ENCODE measurements at places on chromosomes 5 and 9.

DNA sequence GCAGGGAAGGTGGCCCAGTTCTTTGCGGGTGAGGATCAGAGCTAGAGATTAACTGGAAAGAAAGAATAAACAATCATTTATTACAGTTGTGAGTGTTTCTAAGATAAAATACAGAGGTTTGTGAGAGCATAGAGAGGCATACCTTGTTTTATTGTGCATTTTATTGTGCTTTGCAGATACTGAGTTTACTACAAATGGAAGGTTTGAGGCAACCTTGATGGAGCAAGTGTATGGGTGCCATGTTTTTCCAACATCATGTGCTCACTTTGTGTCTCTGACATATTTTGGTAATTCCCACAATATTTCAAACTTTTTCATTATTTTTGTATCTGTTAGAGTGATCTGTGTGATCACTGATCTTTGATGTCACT, 715 bp upstream of the C5orf34 start:
- no peak for DNase-seq

DNA sequence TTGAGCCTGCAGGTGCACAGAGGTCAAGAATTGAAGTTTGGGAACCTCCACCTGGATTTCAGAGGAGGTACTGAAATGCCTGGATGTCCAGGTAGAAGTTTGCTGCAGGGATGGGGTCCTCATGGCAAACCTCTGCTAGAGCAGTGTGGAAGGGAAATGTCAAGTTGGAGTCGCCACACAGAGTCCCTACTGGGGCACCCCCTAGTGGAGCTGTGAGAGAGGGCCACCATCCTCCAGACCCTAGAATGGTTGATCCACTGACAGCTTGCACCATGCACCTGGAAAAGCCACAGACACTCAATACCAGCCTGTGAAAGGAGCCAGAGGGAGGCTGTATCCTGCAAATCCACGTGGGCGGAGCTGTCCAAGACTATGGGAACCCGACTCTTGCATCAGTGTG, 78.0 kb downstream of the GABRA1 start:
- DNase-seq = no peak

- no peak for DNase-seq
Measured at GRCh38 chr5:181043285-181044092, 3.4 kb downstream of the BTNL9 start.

GRCh38 chr9:108207561-108208165, 648.1 kb downstream of the ACTL7B start:
- no peak for DNase-seq

- no peak for DNase-seq
Measured at GRCh38 chr5:61620699-61621182, 288.7 kb downstream of the ZSWIM6 start.

- DNase-seq = no peak
Measured at GRCh38 chr5:134103998-134104654, 10.4 kb upstream of the TCF7 start.

DNA sequence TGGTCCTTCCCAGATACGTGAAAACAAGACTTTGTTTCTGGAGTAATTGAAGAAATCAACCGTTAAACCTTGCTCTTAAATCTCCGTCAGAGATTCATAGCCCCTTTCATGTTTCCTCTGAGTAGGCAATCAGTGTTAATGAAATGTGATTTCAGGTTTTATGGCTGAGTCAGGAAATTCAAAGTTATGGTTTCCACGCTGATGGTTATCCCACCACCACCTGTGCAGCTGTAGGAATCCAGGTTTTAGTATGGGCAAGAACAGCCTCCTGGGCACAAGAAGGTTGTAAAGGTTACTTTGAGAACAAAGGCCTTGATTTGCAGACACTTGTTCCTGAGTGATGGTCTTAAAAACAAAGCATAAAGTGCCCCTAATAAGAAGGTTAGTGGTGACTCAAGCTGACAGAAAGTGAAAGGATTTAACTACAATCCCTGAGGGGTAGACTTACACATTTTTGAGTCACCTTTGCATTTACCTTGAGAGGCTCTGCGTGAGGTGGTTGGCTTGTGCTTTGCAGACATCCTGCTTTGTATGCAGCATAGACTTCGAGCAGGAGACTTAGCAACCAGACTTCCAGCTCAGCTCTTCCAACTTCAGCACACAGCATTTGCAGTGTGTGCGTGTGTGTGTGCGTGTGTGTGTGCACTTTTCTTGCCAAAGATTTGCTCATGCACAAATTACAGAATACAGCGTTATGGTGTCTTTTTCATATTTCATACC, 159.6 kb downstream of the TLE4 start:
- DNase-seq = no peak

- DNase-seq = peak; percentile 77
Measured at GRCh38 chr9:27473111-27473529, 51.0 kb upstream of the IFNK start.

GRCh38 chr5:72600391-72600981, 93.3 kb upstream of the ZNF366 start:
- DNase-seq = no peak

DNA sequence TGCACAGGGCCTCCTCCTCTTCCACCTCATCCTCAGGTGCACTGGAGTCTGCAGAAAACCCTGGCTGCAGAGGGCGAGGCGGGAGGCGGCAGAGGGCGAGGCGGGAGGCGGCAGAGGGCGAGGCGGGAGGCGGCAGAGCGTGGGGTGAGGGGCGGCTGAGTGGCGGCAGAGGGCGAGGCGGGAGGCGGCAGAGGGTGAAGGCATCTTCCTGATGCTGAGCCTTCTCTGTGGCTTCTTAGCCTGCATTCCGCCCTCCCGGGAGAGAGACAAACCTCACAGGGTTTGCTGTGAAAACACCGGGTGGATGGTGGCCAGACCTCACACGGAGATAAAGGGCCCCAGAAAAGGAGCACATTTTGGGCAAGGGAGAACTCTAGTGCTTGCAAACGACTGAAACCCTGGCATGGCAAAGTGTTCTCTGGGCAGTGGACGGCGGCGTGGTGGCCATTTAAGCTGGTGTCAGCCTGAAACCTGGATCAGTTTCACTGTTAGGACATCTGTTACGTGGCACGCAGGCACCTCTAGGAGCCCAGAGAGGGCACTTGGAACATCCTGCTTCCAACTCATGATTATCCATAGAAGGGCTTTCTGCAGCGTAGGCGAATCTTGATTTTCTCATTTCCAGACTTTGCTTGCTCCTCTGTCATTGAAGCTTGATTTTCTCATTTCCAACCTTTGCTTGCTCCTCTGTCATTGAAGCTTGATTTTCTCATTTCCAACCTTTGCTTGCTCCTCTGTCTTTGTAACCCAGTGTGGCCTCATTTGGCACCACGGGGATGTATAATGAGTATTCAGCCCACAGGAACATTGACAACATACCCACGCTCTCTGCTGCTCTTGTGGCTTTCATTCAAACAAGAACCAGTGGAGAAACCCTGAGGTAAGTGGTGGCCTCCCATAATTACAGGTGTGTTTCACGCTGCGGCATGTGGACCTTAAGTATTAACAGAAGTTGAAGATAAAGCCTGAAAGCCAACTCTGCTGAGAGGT, 16.3 kb upstream of the PLEKHG4B start:
- DNase-seq = peak; percentile 59

DNA sequence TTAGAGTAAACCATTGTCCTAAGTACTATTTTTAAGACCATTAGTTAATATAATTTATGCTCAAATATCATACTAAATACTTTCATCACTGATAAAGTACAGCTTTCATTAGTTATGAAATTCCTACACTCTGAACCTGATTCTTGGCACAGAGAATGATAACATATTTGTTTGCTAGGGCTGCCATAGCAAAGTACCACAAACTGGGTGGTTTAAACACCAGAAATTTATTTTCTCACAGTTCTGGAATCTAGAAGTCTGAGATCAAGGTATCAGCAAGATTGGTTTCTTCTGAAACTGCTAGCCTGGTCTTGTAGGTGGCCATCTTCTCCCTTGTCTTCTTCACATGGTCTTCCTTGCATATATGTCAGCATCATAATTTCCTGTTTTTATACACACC, 608.4 kb downstream of the TLE1 start:
- DNase-seq = no peak

DNA sequence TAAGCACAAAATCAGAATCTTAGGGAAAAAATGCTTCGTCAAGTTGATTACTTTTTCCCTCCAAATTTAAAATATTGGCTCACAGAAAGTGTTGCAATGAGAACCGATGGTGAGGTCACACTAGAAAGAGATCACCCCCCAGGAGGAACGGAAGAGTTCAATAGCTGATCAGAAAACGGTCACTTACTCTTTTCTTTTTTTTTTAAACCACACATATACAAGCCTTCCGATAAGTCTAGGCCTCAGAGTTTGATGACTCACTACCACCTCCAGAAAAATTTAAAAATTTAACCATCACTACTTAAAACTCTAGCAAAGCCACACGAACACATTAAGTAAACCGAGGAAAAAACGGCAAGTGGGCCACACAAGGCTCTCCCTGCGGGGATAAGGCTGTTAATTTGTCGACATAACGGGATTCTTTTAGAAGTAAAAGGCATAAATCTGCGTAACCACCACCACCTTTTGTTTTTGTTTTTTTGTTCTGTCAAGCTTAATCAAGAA, 1.2 kb downstream of the SURF4 start:
- no peak for DNase-seq

DNA sequence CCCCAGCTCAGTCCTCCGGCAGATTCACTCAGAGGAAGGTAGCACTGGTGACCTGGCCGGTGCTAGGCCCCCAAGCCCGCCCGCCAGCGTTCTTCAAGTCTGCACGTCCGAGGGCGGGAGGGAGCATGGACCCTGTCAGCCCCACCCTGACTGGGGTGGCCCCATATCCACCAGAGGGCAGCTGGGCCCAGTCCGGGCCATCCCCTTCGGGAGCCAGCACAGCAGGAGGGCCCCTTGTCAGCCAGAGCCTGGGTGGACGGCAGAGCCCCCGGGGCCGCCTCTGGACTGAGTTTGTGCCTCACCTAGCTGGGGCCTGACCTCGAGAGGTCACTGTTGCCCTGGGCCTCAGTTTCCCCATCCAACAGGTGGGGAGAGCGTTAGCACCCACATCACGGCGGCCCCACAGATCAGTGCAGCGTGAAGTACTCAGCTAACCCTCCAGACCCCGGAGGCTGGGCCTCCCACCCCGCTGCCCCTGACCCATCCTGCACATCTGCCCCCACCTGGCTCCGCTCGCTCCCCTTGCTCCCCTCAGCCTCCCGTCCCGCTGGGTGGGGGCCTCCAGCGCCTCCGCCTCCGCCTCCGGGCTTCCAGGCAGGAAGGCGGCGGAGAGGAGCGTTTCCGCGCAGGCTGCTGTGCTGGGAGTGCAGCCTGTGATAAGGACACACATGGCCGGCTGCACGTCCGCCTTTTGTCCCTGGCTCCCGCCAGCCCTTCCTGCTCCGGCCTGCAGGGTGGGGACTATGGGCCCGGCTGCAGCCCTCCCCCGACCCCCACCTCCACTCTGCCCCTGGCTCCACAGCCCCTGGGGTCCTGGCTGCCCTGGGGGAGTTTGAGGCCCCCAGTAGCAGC, 16.6 kb upstream of the EGFL7 start:
- peak; percentile 83 for DNase-seq

DNA sequence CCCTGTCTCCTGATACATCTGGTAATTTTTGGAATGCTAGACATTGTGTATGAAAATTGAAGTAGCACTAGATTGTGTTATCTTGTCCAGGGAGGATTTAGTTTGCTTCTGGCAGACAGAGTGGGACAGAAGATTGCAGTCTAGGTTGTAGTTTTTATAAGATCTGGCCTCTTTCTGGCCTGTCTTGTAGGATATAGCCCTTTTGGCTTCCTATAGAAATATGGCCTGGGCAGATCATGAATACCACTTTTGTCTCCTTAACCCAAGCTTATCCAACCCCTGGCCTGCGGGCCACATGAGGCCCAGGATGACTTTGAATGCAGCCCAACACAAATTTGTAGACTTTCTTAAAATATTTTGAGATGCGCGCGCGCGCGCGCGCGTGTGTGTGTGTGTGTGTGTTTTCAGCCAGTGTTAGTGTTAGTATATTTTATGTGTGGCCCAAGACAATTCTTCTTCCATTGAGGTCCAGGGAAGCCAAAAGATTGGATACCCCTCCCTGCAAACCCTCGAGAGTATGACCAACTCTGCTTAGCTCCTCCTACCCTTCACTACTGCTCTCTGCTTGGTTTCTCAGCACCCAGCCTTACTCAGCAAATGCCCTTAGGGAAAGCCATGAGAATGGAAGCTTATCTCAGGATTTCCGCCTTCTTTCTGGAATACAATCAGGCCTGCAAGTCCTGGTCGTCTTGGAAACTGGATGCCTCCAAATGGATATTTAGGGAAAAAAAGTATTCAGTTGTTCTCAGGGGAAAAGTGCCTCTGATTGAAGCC, 26.5 kb downstream of the ANKRD33B start:
- no peak for DNase-seq

DNA sequence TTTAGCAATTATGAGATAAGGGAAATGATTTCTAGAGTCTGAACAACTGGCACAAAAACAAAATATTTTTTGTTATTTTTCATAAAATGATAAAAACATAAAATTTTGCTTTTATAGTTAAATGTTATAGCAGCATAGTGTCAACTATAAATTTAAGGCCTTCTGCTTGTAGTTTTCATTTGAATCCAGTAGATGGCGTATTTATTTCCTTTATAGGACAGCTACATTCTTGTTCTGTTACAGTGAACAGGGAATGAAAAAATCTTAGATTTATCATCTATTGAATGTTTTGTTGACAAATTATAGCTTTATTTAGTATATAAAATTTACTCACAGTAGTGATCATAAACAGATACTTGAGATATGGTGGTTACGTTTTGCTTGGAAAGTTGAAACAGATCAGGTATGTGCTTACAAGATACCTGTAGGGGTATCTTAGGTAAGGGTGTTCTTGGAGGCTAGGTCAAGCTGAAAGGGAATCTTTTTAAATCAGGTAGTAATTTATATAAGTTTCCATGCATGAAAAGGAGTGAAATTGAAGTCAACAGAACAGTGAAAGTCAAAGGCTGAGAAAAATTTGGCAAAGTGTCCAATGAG, 239.3 kb upstream of the GRIN3A start:
- DNase-seq = no peak

DNA sequence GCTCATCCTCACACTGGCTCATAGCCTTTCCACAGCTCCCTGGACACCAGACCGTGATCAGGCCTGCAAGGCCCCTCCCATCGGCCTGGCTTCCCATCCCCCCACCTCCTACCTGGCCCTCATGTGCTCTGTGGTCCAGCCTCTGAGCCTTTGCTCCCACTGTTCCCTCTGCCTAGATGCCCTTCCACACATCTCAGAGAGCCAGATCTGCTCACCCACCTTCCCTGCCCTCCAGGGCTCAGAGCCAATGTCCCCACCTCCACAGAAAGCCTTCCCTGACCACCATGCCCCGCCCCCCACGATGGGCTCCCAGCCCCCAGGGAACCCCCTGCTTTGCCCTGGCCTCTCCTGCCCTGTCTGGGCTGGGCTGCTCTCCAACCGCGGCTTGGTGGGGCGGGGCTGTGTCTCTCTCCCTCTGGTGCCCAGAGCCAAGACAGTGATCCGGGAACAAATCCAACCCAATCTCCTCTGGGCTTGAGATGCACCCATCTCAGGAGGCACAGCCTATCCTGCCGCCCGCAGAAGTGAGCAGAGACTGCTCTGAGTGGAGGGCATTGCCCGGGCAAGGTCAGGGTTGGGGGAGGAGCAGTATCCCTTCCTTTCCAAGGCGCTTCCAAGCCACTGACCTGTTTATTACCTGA, 1.6 kb downstream of the NINJ1 start:
- DNase-seq = no peak

- DNase-seq = no peak
Measured at GRCh38 chr9:114733816-114734215, 51.8 kb upstream of the TEX48 start.

GRCh38 chr5:14600846-14601245, 19.3 kb downstream of the OTULINL start:
- DNase-seq = no peak

All from aorta (tissue), 5 donors.